ENCODE measurements at places on chromosomes 7 and 10. TPM values are rescaled to one million over a fixed set of nuclear protein-coding genes. Genes with fewer than 3 reads are reported as not detected.

MRPL32 gene
- total RNA-seq = 65.7 TPM

SDK1 gene
- 4.8 TPM for total RNA-seq

CRPPA gene
- total RNA-seq = 1.6 TPM

PDGFA gene
- total RNA-seq = 40.4 TPM

NPC1L1 gene
- 0.23 TPM for total RNA-seq

NPY gene
- 55.6 TPM for total RNA-seq

ACSM6 gene
- not detected for total RNA-seq

CCNJ gene
- 6.3 TPM for total RNA-seq

SLC16A9 gene
- total RNA-seq = 15.7 TPM

FAM241B gene
- total RNA-seq = 6.8 TPM

NUDT13 gene
- total RNA-seq = 1.6 TPM

STEAP4 gene
- 39.6 TPM for total RNA-seq

ITPRID1 gene
- not detected for total RNA-seq

COBL gene
- total RNA-seq = 46.6 TPM

DNA sequence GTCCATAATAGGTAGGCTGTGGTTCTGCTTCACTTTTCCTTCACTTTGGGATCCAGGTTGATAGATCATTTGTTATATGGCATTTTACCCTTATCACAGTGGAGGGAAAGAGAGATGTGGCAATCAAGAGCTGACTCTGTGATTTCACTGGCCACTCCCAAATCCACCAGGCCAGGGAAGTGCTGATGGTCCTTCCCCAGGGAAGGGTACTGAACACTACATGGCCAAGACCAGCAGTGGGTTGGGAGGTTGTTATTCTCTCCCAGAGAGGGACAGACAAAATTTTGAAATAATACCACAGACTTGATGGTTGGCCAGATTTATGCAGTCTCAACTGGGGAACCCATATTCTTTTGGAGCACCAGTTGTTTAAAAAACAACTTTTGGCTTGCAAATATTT is 102.5 kb downstream of the SND1 start:
- H3K36me3 ChIP-seq = no peaks in the 10 kb centered on the region
- H3K4me1 ChIP-seq = no peaks in the 10 kb centered on the region
- H3K4me3 ChIP-seq = no peak overlapping the region
- H3K27me3 ChIP-seq = no peaks in the 10 kb centered on the region
- no peak overlapping the region for H3K27ac ChIP-seq

- H3K27me3 ChIP-seq = no peaks in the 10 kb centered on the region
- DNase-seq = no peak
- no peak overlapping the region for H3K4me3 ChIP-seq
- H3K36me3 ChIP-seq = no peaks in the 10 kb centered on the region
- no peaks in the 10 kb centered on the region for H3K4me1 ChIP-seq
Observed at GRCh38 chr10:132859084-132859855, 73.3 kb upstream of the NKX6-2 start.

- H3K27ac ChIP-seq = no peak within 1 kb of the TSS
- peak within 1 kb of the TSS; percentile 14 for H3K4me3 ChIP-seq
- DNase-seq = no peak
- no peaks in the 10 kb centered on the region for H3K36me3 ChIP-seq
Observed at GRCh38 chr10:5094265-5095205, at the start of gene AKR1C3. Gene AKR1C3 (plus strand): TSS chr10:5094414. CDS start chr10:5094445, 31 bp downstream.

DNA sequence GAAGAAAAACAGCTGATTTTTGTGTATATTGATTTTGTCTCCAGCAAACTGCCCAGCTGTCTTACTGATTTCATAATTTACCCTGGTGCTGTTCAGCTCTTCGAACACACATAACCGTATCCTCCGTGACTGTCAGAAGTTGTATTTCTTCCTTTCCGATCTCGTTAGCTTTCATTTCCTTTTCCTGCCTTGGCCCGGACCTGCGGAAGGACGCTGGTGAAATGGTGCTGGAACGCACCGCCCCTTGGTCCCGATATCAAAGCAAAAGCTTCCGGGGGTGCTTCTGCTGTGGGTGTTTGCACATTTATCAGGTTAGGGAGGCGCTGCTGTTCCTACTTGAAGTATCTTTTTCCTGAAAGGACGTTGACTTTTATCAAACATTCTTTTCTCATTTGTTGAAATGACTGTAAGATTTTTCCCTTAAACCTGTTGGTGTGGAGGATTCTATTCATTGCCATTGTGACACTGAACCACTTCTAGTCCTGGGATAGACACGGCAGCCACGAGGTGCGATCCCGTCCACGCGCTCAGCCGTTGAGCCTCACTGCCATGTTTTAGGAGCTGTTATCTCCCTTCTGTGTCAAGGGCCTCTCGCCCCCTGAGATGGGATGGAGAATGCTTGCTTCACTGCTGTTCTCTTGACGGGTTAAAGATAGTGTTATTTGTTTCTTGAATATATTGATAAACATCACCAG is 72.6 kb downstream of the FOXL3 start:
- H3K4me3 ChIP-seq = peak overlapping the region; percentile 10
- H3K27ac ChIP-seq = peak overlapping the region; percentile 47
- H3K4me1 ChIP-seq = peaks cover 7% of the 10 kb centered on the region
- DNase-seq = no peak

GRCh38 chr7:156014201-156014600 is 201.9 kb upstream of the SHH start:
- no peak overlapping the region for H3K27ac ChIP-seq
- H3K36me3 ChIP-seq = no peaks in the 10 kb centered on the region
- H3K27me3 ChIP-seq = no peaks in the 10 kb centered on the region
- H3K4me1 ChIP-seq = no peaks in the 10 kb centered on the region
- no peak for DNase-seq
- H3K4me3 ChIP-seq = no peak overlapping the region

DNA sequence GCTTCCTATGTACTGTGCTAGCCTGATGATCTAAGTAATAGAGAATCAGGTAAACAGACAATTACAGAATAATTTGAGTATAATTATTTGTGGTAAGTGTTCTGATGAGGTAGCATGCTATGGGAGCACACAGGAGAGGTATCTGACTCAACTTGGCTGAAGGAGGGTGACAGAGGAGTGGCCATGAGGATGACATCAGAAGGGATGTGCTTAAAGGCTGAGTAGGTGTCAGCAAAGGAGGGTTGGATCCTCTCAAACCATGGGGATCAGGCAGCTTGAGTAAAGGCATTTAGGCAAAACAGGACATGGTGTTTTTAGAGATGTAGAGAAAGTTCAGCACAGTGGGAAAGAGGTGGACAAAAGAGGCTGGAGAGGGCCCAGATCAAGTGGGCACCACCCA is 29.0 kb downstream of the KLHDC10 start:
- no peak overlapping the region for H3K27ac ChIP-seq
- H3K27me3 ChIP-seq = no peaks in the 10 kb centered on the region
- no peak for DNase-seq
- no peaks in the 10 kb centered on the region for H3K36me3 ChIP-seq
- H3K4me3 ChIP-seq = no peak overlapping the region

GRCh38 chr7:114082642-114083165 is 163.9 kb upstream of the PPP1R3A start:
- DNase-seq = no peak
- no peak overlapping the region for H3K27ac ChIP-seq
- no peaks in the 10 kb centered on the region for H3K27me3 ChIP-seq
- H3K4me1 ChIP-seq = no peaks in the 10 kb centered on the region

GRCh38 chr10:71463111-71463510 is 66.4 kb downstream of the CDH23 start:
- H3K36me3 ChIP-seq = no peaks in the 10 kb centered on the region
- H3K4me3 ChIP-seq = no peak overlapping the region
- H3K4me1 ChIP-seq = no peaks in the 10 kb centered on the region
- no peak overlapping the region for H3K27ac ChIP-seq
- H3K27me3 ChIP-seq = no peaks in the 10 kb centered on the region

GRCh38 chr7:117784315-117784714 is 88.9 kb downstream of the CTTNBP2 start:
- H3K27ac ChIP-seq = no peak overlapping the region
- H3K27me3 ChIP-seq = no peaks in the 10 kb centered on the region
- H3K4me3 ChIP-seq = no peak overlapping the region
- no peak for DNase-seq
- H3K36me3 ChIP-seq = no peaks in the 10 kb centered on the region
- no peaks in the 10 kb centered on the region for H3K4me1 ChIP-seq

DNA sequence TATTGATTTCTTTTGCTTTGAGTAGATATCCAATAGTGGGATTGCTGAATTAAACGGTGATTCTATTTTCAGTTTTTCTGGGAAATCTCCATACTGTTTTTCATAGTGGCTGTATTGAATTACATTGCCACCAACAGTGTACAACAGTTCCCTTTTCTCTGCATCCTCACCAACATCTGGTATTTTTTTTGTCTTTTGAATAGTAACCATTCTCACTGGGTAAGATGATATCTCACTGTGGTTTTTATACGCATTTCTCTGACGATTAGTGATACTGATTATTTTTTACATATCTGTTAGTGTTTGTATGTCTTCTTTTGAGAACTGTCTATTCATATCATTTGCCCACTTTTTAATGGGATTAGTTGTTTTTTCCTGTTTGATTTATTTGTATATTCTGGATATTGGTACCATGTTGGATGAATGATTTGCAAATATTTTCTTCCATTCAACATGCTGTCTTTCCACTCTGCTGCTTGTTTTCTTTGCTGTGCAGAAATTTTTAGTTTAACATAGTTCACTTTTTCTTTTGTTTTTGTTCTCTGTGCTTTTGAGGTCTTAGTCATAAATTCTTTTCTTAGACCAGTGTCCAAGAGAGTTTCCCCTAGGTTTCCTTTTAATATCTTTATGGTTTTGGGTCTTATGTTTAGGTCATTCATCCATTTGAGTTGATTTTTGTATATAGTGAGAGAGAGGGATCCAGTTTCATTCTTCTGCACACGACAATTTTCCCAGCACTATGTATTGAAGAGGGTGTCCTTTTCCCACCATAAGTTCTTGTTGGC is 584.7 kb downstream of the PHTF2 start:
- H3K27me3 ChIP-seq = no peaks in the 10 kb centered on the region
- H3K27ac ChIP-seq = no peak overlapping the region
- H3K4me1 ChIP-seq = no peaks in the 10 kb centered on the region
- H3K36me3 ChIP-seq = no peaks in the 10 kb centered on the region
- no peak overlapping the region for H3K4me3 ChIP-seq

DNA sequence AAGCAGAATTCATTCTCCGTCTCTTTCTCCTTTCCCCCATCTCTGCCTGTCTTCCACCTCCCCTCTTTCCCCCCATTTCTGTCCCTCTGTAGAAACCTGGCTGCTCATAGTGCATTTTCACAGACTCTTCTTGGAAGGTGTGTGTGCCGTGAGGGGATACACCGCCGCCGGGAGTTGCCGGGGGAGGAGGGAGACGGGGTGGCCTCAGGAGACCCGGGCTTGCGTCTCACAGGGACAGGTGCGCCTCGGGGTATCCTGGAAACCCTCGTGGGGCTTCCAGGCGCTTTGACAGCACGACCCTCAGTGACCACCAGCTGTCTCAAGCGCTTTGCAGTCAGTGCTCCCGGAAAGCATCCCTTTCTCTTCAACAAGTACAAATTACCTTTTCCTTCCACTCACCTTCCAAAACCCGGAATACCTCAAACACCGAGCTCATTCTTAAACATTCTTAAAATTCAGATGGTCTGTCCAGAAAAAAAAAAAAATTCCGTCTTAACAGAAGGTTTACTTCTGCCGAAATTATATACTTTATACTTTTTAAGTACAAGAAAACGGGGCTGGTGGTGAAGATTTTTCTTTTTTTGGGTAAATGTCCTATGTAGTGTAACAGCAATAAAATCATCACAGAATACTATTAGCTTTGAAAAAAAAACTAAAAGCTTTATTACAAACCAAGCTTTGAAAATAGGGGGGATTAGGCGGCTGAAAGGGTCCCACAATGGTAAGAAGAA is 8.2 kb downstream of the EMX2 start:
- H3K36me3 ChIP-seq = no peaks in the 10 kb centered on the region
- no peaks in the 10 kb centered on the region for H3K4me1 ChIP-seq
- DNase-seq = no peak
- no peak overlapping the region for H3K27ac ChIP-seq

GRCh38 chr10:93773705-93774104 is 16.0 kb downstream of the LGI1 start:
- no peak for DNase-seq
- H3K27me3 ChIP-seq = no peaks in the 10 kb centered on the region
- H3K4me3 ChIP-seq = no peak overlapping the region
- H3K27ac ChIP-seq = no peak overlapping the region
- no peaks in the 10 kb centered on the region for H3K36me3 ChIP-seq

GRCh38 chr10:30671026-30671616 is 41.6 kb upstream of the LYZL2 start:
- no peak overlapping the region for H3K4me3 ChIP-seq
- no peaks in the 10 kb centered on the region for H3K27me3 ChIP-seq
- no peak overlapping the region for H3K27ac ChIP-seq
- no peaks in the 10 kb centered on the region for H3K4me1 ChIP-seq
- no peak for DNase-seq

- H3K4me3 ChIP-seq = no peak overlapping the region
- H3K4me1 ChIP-seq = no peaks in the 10 kb centered on the region
- no peaks in the 10 kb centered on the region for H3K27me3 ChIP-seq
- no peak for DNase-seq
Observed at GRCh38 chr10:47152861-47153349, 147.1 kb upstream of the GDF10 start.
